ENCODE measurements at places on chromosomes 2 and 18.

GRCh38 chr2:33488715-33489540 is 12.5 kb downstream of the RASGRP3 start:
- no peak for DNase-seq

DNA sequence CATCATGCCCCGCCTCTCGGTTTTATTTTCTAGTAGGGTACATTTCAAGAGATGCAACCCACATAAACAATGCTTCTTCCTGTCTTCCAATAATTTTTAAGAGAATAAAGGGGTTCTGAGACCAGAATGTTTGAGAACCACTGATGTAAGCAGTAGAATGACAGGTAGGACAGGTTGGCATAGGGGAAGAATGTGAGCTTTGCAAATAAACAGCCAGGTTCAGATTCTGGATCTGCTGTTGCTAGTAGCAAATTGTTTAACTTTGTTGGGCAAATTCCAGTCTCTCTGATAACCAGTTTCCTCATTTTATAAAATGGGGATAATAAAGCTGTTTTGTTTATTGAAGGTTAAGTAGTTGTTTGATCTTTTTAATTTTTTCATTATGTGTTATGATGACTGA is 32.8 kb downstream of the SOCS6 start:
- DNase-seq = no peak

- DNase-seq = no peak
Observed at GRCh38 chr2:1804865-1805264, 60.5 kb upstream of the PXDN start.

DNA sequence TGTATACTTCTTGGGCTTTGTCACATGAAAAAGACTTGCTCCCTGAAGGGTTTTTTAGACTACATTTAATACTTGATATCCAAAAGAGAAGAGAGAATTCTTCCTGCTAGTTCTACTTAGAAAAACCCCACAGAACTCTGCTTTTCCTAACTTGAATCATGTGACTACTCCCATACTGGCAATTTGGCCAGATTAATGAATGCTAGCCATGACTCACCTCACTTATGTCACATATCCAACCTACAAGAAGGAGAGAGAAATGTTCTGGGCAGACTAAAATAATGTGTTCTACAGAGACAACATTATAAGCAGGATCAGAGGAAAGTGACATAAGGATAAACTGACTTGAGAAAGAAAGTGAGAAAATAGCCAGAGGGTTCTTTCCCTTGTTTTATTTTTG is 249.3 kb upstream of the GULP1 start:
- DNase-seq = no peak

GRCh38 chr18:64330161-64330560 is 181.3 kb upstream of the LINC00305 start:
- DNase-seq = no peak

GRCh38 chr2:41771710-41772109 is 276.1 kb upstream of the PKDCC start:
- no peak for DNase-seq

DNA sequence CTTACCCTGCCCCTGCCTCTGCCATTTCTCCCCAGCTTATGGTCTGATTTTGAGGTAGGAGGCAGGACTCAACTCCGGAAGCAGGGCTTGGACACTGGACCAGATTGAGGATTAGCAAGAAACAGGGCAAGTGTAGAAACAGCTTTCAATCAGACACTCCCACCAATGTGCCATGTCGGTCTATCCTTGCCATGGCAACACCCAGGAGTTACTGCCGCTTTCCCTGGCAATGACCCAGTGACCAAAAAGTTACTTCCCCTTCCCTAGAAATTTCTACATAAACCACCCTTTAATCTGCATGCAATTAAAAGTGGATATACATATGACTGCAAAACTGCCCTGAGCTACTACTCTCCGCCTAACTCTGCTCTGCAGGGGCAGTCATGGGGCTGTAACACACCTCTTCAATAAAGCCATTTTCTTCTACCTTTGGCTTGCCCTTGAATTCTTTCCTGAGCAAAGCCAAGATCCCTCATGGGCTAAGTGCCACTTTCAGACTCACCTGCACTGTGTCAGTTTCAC is 156.7 kb downstream of the LPIN1 start:
- no peak for DNase-seq

- DNase-seq = peak; percentile 2
Observed at GRCh38 chr18:59123588-59124369, 15.9 kb upstream of the SEC11C start.

DNA sequence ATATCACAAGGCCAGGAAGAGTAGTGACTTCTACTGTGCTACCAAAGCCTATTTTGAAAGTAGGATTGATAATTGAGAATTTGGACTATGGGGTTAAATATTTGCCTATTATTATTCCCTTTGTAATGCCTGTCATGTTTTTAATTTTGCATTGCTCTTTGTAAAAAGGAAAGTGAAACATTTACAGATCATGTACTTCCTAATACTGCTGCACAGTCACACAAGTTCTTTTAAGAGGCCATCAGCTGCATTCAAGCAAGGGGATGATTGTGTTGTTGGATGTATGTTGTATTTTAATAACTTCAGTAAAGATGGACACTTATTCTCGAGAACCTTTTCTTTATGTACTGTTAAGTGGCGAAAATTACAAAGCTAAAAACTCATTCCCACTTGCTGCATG is 70.1 kb downstream of the PLEKHA3 start:
- DNase-seq = no peak

DNA sequence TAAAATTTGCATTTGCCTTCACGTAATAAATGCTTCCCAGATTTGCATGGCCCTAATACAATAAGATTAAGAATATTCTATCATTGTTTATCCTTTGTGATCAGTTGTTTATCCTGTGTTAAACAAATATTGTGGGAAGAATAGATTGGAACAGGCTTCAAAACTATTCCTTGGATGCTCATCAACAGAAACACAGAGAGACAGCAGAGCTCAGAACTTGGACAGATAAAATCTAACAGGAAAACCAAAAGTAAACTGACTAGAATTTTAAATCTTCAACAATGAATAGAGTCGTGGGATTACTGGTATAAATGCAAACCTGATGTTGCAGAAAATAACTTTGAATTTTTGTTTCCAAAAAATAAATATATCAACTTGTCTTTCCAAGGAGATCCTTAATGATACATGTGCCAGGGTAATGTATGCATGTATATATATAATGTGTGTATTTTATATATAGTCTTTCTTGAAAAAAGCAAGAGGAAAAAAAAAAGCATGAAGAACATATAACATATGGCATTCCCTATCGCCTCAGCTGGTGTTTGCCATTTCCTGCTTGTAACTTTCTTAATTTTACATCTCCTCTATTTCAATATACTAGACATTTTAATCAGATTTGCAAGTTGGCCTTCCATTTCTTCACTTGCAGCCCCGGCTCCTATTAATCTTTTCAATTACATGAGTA is 59.9 kb upstream of the TANK start:
- DNase-seq = no peak

DNA sequence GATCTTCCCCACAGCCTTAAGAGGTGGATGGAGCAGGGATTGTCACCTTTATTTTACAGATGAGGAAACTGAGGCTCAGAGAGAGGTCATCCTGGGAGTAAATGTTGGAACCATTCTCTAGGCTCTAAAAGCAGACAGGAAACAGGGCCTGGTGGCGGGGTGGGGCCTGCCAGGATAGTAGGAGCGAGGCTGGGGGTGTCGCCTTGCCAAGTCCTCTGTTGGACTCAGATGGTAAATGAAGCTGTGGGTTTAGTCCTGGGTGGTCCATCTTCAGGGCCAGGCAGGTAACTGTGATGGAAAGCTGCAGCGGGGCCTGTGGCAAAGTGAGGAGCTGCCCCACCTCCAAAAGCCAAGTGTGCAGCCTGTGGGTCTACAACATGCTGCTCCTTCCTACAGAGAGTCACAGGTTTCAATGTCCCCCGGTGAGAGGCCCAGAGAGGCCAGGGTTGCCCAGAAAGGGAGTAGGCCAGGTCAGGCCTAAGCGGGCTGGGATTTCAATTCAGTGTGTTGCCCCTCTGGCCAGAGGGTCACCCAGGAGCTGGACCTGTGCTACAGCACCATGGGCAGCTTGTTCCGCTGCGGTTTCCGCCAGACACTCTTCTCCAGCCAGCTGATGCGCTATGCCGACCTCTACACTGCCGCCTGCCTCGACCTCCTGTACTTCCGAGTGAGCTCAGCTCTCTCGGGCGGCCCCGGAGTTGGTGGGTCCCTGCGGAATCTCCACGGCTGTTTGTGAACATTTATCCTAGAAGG is 6.6 kb downstream of the NT5DC4 start:
- no peak for DNase-seq

DNA sequence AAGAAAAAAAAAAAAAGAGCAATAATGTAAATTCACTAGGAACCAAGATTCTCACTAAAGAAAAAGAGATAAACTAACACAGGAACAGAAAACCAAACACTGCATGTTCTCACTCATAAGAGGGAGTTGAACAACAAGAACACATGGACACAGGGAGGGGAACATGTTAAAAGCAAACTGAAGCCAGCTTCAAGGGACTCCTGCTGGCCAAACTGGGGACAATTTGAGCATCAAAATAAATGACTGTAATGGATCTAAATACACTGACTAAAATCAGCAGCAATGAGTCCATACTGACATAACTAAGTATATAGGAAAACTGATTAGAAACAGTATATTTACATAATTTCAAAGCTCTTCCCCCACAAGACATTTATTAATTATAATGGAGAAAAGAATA is 73.0 kb downstream of the FARSB start:
- no peak for DNase-seq

- DNase-seq = no peak
Observed at GRCh38 chr2:42376758-42377157, 15.7 kb upstream of the COX7A2L start.

- no peak for DNase-seq
Observed at GRCh38 chr2:33219850-33220275, 256.6 kb upstream of the RASGRP3 start.

DNA sequence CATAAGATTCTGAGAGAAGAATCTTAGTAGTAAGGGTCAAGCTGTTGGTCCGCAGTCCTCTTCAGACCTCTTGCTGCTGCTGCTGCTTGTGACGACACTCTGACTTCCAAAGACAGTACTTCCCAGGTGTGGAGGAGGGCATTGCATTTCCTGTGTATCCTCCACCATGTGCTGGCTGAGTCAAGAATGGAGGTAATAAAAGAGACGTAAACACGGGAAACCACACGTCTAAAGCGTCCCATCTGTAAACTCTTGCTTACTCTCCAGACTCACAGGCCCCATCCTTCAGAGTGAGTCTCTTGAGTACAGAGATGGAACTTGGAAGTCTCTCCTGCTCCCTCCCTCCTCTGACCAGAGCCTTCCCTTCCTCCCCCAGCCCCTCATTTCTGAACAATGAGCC is 25.6 kb downstream of the KLHL29 start:
- no peak for DNase-seq

DNA sequence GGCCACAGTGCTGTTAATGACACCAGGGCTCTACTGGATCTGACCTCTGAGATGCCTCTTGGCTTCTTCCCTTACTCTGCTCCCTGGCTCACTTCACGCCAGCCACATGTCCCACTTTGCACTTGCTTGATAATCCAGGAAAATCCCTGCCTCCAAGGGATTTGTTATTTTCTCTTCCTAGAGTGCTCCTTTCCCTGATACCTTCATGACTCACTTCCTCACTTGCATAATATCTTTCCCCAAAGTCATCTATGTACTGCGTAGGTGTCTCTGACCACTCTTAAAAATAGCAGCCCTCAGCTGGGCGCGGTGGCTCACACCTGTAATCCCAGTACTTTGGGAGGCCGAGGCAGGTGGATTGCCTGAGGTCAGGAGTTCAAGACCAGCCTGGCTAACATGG is 572.3 kb downstream of the PLCL1 start:
- no peak for DNase-seq

- DNase-seq = no peak
Observed at GRCh38 chr18:54269893-54270844, 852 bp downstream of the POLI start.

DNA sequence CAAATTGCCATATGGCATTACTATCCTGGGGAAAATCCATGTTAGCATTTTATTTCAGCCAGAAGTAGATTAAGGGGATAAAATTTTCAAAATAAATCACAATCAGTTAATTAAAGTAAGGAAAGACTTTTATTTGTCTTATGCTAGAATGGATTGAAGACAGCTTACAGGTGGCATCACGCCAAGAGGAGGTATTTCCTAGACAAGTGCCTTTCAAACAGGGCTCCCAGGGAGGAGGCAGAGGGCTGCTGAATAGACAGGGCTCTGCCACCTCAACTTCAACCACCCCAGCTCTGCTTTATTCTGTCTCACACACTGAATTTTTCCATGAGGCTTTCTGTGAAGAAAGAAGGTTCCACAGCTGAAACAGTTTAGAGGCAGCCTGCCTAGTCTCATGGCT is 12.2 kb downstream of the CCDC68 start:
- DNase-seq = no peak

DNA sequence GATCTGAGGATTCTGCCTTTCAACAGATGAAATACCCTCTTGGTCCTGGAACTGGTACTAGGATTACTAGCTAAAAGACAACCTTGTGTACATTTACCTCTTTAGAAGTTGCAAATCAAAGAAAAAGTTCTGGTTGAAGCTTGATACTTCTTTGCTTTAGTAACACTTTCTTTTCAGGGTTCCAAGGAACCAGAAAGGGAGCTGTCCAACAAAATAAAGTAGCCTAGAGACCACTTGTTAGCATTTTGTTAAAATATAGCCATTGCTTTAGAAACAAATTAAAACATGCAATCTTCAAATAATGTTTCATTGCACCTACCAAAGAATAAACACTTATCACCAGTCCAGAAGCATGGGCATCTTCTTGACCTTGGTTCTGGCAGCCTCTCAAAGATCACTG is 117.9 kb upstream of the MAP3K20 start:
- DNase-seq = no peak

DNA sequence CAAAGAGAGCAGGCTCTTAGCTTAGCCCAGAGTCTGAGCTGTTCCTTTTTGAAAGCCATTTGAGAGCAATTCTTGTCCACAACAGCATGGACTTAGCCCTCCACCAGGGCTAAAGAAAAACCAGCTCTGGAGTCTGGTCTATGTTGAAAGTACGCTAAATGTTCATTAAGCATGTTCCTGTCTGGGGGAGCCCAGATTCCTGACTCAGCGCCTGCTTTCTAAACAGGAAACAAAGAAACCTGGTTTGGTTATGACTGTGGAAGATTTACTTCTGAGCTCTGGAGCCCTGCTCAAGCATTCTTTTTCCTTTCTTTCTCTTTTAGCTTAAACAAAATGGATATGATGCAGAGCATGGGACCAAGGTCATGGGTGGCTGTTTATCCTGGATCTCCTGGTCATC is 279.8 kb downstream of the RBM43 start:
- DNase-seq = no peak

GRCh38 chr2:231621051-231621879 is 28.6 kb downstream of the TEX44 start:
- no peak for DNase-seq

GRCh38 chr18:59674903-59675270 is 22.3 kb downstream of the CCBE1 start:
- DNase-seq = no peak

GRCh38 chr2:220504938-220505503 is 877.6 kb downstream of the SLC4A3 start:
- no peak for DNase-seq

- peak; percentile 7 for DNase-seq
Observed at GRCh38 chr2:169509298-169509885, at the start of gene KLHL41. TSS of gene KLHL41 (plus strand) at chr2:169509702. CDS start at chr2:169509779, 77 bp downstream.

GRCh38 chr2:213162516-213163118 is 11.2 kb upstream of the IKZF2 start:
- DNase-seq = no peak
